ENCODE measurements at places on chromosomes 6 and 20.

DNA sequence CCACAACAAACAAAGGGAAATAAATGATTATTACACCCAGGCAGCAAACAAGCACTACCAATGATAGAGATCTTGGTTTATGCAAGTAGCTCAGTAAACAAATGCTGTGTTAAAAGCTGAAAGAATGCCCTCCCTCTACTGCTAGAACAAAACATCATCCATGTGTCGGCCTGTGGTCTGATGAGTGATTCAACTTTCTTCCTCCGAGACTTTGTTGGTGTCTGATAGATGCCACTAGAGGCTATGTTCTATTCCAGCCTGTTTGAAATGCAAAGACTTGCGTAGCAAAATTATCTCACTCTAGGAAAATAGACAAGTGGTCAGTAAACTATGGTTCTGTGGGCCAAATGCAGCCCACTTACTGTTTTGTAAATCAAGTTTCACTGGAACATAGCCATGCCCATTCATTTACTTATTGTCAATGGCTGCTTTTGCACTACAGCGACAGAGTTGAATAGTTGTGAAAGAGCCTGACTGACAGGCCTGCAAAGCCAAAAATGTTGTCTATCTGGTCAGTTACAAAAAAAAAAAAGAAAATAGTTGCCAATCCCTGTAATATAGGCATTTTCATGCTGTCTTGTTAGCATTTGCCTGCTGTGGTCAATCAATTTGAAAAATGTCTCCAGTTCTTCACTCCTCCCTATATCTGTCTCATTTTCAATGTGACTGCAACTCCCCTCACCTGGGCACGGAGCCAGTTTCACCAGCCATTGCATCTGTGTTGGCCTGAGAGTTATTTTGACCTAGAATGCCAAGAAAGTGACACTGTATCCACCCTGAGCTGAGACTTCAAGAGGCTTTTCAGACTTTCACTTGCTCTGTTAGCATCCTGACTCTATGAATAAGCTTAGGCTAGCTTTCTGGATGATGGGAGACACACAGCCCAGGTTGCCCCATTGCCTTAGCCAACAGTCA lies 544.6 kb upstream of the BTBD3 start:
- no peak for DNase-seq

GRCh38 chr6:152948150-152948768 lies 34.6 kb downstream of the FBXO5 start:
- DNase-seq, result no peak

- DNase-seq, result no peak
Observed at GRCh38 chr20:19833395-19833794, 75.3 kb downstream of the RIN2 start.

- DNase-seq, result no peak
Observed at GRCh38 chr20:43973671-43974450, 59.2 kb downstream of the TOX2 start.

- no peak for DNase-seq
Observed at GRCh38 chr6:9984607-9985006, 430.3 kb downstream of the TFAP2A start.

GRCh38 chr6:144017166-144018094 lies 9.4 kb upstream of the PLAGL1 start:
- DNase-seq, result no peak

GRCh38 chr6:74645108-74645849 lies 560.6 kb downstream of the COL12A1 start:
- no peak for DNase-seq

DNA sequence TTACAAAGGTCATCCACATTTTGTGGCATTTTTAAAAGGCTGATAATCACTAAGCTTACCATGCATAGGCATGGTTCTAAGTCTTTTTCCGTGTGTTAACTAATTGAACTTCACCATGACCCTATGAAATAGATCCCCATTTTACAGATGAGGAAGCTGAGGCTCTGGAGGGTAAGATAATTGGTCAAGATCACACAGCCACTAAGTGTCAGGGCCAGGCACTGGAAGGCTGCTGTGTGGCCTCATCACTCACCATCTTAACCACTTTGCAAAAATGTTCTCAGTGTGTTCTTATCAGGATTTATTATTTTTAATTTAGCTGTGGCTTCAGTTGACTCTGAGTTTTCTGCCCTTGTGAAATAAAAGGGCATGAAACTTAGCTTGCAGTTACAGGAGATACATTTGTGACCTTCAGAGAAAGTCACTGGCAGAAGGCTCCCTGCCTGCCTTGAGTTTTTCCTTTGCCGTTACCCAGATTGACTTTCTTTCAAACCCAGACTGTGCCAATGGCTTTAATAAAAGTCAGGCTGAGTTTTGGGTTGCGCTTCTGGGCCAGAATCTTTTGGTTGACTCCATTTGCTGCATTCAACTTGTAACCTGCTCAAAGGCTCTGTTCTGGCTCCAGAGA lies 82.0 kb downstream of the EZR start:
- DNase-seq, result no peak

DNA sequence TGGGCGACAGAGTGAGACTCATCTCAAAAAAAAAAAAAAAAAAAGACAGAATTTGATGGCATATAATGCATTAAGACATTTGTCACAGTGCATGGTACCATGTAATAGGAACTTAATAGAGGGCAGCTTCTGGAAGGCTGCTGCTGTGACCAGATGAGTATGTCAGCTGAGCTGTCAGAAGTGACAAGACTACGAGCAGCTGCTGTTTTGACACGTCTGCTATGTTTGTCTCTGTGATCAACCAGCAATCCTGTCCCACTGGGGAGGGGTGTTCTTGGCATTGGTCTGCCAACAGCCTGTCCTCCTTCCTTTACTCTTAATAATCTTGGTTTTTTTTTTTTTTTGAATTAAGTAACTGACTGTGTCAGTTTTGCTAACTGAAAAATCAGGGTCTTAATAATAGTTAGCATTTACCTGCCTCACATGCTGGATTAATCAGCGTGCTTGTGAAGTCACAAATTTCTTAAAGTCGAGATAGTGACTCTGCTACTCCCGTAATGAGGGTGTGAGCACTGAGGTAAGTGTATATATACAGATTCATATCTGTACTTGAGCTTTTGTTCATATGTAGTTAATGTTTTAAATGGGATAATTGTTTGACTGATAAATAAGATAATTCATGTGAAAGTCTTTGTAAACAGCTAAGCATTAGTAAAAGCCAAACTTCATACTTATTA lies 152.4 kb downstream of the BMP2 start:
- DNase-seq, result no peak

- DNase-seq, result no peak
Observed at GRCh38 chr20:17622851-17623508, 53.1 kb downstream of the DSTN start.

DNA sequence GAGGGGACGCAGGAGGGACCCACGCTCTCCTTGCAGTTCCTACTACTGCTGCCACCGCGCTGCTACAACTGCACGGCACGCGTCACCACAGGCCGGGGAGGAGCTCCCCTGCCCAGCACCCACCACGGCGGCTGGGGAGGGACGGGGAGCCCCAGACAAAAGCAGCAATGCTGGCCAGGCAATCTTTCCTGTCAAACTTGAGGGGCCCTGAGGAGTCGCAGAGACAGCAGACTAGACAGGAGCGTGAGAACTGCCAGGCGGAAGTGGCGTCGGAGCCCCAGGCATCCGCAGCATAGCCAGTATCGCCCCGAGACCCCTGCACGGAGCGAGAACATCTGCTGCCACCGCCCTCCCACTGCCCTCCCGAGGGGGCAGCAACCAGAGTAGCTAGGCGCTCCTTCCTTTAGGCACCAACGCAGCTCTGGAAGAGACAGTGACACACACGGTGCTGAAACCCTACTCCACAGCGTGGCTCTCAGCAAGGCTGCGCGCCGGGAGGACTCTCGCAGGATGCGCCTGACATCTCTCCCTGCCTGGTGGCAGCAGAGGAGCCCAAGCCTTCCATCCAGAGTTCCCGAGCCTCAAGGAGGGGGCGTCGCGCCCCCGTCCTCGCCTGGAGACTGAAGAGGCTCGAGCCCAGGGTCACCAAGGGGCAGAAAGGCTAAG lies 2.2 kb downstream of the TAF4 start:
- DNase-seq, result no peak

DNA sequence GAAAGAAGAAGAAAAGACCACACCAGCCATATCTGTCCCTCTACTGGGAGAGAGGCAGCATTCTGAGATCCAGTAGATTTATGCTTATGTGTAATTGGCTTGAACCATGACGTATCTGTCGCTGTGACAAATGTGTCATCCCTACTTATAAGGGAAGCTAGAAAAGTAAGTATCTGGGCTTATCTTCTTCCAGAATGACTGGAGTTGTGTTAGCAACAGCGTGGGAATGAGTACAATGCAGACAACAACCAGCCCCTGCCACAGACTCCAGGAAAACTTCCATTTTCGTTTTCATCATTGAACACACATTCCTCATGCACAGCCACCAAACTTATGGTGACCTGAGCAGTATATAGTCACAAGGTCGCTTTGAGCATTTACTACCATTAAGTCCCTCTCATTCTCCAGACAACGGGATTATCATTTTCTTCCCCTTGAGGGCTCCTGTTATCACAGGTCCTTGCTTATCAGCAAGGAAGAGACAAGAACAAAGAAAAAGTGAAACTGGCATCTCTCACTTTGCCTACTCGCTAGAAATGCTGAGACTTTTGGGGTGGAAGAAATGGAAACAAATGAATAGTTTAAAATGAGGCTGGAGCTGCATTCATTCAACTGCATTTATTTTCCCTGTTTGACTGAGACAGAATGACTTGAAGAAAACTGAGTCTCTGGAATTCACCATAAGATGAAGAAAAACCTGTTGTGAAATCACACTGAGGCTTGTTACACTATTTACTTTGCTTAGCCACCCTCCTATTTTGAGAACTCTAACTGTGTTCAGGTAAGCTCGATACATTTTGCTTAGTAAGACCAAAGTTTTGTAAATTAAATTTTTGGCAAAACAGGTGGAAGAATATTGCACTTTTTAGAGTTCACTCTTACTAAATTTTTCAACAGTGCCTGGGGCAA lies 149.3 kb upstream of the FOXQ1 start:
- no peak for DNase-seq

Data from tibial nerve (tissue), 4 donors.